ENCODE measurements at places on chromosomes 12 and 14.

DNA sequence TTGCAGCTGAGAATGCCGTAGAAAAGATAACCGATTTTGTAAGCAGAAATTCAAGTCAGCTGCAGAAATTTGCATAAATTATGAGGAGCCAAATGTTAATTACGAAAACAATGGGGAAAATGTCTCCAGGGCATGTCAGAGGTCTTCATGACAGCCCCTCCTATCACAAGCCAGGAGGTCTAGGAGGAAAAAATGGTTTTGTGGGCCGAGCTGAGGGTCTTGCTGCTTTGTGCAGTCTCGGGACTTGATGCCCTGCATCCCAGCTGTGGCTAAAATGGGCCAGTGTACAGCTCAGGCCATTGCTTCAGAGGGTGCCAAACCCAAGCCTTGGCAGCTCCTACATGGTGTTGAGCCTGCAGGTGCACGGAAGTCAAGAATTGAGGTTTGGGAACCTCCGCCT, 131.2 kb upstream of the PDE3A start:
- no peak for DNase-seq

DNA sequence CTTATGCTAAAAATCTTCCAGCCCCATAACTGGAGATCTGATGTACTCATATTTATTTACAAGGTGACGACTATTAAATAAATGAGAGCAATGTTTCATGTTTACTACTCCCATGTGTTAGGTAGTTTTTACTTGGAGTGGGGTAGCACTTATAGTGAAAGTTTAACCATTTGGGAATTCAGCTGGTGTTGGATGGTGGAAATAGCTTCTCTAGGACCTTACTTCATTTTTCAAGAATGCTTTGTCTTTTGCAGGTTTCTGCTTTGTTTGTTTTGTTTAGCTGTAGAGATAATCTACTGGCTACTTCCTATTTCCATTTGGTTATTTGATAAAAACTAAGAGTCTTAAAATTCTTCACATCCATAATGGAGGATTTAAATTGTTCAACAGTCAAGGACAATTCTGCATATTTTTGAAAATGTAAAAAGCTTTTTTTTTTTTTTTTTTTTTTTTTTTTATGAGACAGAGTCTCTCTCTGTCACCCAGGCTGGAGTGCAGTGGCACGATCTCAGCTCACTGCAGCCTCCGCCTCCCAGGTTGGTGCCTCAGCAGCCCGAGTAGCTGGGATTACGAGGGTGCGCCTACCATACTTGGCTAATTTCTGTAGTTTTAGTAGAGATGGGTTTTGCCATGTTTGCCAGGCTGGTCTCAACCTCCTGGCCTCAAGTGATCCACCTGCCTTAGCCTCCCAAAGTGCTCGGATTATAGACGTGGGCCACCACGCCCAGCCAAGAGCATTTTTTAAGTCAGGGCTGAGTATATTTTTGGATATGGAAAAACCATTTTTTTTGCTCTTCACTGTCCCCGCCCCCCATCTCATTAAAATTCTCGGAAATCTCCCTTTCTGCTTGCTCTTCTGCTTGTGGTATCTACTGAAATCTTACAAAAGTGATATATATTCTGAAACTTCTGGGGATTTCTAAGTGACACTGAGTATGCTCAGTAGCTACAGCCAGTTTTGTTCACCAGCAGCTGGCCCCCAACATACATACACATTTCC, 1.4 kb upstream of the ABCD2 start:
- DNase-seq, result no peak

DNA sequence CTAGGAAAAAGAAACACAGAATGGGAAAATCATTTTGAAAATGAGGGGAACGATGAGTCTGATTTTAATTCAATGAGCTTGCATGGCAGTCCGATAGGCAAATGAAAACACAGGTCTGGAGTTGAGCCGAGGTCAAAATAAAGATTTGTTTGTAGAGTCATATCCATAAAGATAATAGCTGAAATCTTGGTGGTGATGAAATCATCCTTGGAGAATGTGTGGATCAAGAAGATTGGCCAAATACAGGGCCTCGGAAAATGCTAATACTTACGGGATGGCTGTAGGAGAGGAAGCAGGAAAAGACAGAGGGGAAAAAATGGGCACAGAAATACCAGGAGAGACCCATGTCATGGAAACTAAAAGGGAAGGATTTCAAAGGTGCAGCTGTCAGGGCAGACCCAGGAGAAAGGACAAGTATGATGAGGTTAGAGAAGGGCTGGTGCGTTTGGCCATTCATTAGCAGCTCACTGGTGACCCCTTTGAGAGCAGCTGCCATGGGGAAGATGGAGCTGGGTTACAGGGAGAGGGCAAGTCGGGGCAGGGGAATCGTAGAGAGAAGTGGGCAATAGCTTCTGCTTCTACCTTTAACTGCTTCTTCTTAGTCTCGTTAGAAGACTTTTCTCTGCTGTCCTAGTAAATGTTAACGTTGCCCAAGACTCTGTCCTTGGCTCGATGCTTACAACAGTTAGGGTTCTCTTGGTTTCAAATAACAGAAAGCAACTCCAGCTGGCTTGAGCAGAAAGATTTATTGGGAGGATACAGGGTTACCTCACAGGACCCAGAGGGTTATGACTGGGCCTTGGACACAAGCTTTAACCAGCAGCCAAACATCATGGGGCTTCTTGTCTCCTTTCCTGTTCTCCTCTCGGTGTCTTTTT, 161.8 kb downstream of the EFCAB11 start:
- DNase-seq, result no peak

GRCh38 chr12:65962921-65963861, 138.9 kb downstream of the HMGA2 start:
- no peak for DNase-seq

DNA sequence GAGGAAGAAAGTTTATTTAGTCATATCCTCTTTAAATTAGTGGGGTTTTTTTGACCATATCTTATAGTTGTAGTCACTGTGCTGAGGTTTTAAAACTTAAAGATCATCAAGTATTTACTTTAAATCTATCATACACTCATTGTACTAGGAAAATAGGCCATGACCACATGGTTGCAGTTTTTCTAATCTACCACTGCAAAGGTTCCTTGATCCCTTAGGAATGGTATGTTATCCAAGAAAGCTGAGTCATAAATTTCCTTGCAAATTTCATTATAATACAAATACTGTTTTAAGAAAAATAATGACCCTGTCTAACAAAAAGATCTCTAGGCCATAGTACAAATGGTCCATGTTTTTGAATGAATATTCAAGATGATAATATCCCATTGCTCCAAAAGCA, 74.7 kb downstream of the DBX2 start:
- no peak for DNase-seq

DNA sequence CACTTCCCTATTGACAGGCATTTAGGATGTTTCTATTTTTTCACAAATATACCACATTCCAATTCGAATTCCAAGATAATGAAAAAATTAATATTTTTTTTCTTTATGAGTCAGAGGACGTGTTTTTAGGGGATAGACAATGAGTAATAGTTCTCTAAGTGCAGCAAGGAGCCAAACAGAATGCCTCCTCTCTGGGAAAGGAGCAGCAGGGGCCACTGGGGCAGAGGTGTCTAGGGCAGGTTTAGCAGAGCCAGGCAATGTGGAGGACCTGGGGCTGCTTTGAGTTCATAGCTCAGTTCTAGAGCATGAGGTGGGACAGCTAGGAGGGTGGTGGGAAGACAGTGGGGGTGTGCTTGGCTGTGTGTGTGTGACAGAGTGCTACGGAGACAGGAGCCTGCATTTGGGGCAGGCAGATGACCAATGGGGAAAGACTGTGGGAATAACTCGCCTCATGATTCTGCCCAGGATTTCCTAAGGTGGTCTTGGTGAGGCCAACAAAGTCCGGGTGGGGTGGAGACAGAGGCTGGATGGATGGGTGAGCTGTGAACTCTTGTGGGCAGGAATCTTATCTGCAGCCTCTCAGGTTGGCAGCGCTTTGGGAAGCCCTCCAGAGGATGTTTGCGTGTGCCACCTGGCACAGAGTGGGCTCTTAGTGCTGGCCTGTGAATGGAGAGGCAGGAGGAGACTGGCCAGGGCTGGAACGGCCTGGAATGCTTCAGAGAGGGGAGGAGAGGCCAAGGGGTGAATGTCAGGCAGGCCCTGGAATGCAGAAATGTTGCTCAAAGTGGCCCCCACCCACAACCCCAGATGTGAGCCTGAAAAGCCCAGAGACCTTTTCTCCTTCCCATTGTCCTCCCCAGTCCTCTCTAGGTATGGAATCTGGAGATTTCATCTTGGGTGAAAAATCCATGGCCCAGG, 2.4 kb upstream of the KRT7 start:
- peak; percentile 84 for DNase-seq

DNA sequence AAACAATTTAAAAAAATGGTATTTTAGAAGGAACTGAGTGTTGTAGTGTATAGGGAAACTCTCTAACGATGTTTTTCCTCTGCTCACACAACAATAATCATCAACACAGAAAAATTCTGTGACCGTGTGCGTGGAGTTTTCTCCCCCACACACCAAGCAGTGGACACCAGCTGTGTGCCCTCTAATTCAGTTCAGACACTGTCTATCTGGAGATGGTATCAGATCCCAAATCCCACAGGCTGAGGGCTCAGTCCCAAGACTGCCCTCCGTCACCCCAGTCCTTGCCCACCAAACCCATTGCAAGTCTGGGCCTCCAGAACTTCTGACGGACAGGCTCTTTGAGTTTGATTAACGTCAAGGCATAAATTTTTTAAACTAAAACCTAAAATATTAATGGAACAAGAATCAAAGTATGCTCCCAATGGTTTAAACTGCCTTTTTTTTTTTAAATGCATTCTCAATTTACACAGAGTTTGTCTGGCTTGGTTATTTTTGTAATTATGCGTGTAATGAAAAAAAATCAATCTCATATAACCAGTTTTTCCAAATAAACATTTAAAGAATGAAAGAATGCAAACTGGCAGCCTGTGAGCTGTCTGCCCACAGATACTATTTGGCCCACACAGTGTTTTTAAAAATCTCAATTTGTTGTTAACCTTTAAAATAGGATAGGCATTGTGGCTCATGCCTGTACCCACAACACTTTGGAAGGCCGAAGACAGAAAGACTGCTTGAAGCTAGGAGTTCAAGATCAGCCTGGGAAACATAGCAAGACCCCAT, 19.2 kb downstream of the BLTP3B start:
- DNase-seq, result no peak

- no peak for DNase-seq
Measured at GRCh38 chr14:59823179-59823578, 47.4 kb downstream of the RTN1 start.

Measured in ascending aorta (tissue), 2 donors.